ENCODE measurements at places on chromosomes 7 and 10.

DNA sequence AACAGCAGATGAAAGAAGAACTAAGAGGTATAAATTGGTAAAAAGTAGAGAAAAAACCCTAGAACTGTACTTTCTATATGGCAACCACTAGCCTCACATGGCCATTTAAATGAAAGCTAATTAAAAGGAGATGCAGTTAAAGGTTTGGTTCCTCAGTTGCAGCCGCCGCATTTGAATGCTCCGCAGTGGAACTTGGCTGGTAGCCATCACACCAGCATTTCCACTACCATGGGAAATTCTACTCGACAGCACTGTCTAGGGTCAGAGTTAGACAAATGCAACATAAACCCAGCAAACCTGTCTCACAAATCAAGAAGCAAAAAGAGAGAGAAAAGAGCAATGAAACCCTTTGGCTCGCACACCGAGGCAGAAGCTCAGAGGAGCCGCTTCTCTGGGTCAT lies 29.7 kb downstream of the VIPR2 start:
- no peak for ATAC-seq

- ATAC-seq: no peak
These were observed 18.9 kb upstream of the UBN2 start for GRCh38 chr7:139212133-139212532.

- ATAC-seq: no peak
These were observed 65.4 kb upstream of the ANKRD1 start for GRCh38 chr10:90986136-90986760.

DNA sequence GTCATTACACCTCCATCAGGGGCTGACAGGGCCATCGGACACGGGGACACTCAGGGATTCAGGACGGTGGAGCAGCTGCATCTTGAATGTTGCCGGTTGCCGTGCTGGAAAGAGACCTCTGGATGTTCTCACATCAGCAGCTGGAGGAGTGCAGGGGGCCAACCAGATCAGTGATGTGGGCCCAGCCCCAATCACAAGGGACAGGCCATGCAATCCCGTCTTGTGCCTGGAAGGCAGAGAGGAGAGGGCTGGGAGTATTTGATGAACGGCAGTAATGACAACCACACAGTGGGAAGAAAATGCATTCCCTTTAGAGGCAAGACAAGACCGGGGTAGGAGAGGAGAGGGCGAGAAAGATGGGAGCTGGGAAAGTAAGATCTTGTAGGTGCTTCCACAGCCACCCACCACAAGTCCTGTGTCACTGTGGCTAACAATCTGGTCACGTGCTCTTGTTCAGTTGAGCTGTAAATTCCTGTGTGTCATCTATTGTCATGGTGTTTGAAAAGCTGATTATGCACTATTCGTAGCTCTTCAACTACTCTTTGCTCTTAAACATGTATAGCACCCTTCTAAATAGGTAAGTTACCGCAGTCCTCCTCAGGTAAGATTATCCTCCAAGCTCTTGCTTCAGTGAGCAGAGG lies 85.9 kb upstream of the LEP start:
- peak; percentile 28 for ATAC-seq

DNA sequence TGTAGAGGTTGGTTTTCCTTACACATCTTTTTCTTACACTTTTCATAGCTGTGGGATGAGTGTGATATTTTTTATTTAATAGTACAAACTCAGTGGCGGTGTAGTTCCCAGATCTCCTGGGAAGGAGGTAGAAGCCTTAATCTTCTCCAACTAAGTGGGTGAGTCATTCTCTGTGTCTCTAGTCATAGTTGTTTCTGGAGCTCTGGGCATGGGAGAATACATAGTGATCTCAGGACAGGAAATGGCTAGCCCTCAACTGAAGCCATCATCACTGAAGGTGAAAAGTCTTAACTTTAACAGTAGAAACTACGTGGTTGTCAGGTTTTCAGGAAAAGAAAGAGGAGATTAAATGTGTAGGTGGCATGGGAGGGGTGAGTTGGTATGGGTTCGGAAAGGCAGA lies 319.4 kb upstream of the FZD8 start:
- no peak for ATAC-seq

GRCh38 chr7:15470825-15471668 lies 90.8 kb downstream of the AGMO start:
- ATAC-seq: no peak

GRCh38 chr10:88104223-88104622 lies 240.8 kb downstream of the PTEN start:
- no peak for ATAC-seq

DNA sequence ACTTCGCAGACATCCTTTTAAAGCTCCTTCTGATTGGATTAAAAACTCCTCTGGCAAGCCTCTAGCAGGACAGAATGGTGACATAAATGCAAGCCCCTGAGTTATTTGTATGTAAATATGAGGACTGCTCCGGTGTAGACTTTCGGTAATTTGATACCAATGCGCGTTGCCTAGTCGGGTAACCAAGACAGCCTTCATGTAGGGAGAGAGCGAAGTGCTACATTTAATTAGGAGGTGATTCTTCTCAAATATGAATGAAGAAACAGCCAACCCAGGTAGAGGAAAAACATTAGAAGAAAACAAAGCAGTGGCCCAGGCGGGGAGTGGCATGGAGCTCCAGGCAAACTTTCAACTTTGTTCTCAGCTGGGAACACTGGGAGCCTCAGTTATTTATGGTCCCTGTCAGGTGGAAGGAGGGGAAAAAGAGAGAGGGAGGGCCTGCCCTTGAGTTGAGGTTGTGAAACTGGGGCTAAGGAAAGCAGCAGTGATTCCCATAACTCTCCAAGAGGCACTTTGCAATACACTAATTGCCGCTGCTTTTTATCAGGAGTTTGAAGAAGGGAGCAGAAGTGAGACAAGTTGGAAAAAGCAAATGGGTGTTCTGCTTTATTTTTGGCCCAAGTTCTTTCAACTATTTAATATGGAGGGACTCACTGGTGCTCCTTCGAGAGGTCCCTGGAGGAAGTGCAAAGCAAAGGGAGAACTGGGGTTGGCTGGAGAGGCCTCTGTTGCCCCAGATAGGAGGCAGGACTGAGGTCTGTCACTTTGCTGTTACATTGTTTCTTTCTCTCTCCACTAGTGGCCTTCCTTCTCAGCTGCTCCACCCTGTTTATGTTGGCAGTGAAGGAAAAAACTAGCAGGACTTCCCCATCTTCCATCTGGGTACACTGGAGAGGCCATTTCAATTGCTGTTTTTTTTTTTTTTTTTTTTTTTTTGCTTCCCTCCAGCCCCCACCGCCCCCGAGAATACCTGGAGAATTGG lies 234.6 kb upstream of the CCDC6 start:
- ATAC-seq: no peak

Data from activated CD4-positive, CD25-positive, alpha-beta regulatory T cell treated with anti-CD3 and anti-CD28 coated beads, Interleukin-2, amount 50 U/mL, for 24 hours (primary cell).